EL (cell line): ENCODE measurements at places on chromosomes 12 and 14.

GRCh38 chr12:26754148-26754547 is 78.8 kb downstream of the ITPR2 start:
- no peak for DNase-seq

GRCh38 chr12:23540572-23540971 is 408.9 kb downstream of the SOX5 start:
- DNase-seq, result no peak

DNA sequence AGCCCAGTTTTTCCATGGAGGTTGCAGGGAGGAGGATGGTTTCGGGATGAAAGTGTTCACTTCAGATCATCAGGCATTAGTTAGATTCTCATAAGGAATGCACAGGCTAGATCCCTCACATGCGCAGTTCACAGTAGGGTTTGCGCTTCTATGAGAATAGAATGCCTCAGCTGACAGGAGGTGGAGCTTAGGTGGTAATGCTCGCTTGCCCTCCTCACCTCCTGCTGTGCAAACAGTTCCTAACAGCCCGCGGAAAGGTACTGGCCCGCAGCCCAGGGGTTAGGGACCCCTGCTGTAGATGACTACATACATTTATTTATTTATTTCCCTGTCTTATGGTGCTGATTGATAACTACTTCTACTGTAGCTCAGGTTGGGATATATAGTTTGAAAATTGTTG is 93.2 kb downstream of the FBXO33 start:
- no peak for DNase-seq

DNA sequence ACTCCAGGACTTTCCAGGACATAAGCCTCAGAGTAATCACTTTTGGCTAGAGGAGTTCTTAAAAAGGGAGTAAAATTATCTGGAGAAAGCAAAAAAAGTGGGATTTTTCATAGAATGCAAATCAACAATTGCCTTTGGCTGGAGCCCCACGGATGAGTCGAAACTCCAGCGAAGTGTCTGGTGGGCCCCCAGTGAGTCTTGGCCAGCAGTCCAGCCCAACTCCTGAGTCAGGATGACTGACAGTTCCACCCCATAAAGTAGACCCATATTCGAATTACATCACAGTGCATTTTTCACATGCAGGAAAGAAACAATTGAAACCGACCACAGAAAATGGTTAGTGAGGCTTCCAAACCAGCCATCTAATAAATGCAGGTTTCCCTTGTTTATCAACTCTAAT is 265.7 kb downstream of the BCL11B start:
- DNase-seq, result no peak

- peak; percentile 2 for DNase-seq
Observed at GRCh38 chr12:10584415-10584814, 29.0 kb downstream of the MAGOHB start.

GRCh38 chr14:42488965-42489364 is 882.3 kb downstream of the LRFN5 start:
- DNase-seq, result no peak

- peak; percentile 78 for DNase-seq
Observed at GRCh38 chr14:21408147-21408546, 24.3 kb upstream of the SUPT16H start.

GRCh38 chr14:85921241-85921640 is 391.3 kb downstream of the FLRT2 start:
- no peak for DNase-seq
